Fibroblast of mammary gland (primary cell): ENCODE measurements at places on chromosomes 3 and 15.

- DNase-seq: no peak
Measured at GRCh38 chr3:72232331-72232730, 447.4 kb upstream of the PROK2 start.

- DNase-seq: no peak
Measured at GRCh38 chr15:23690015-23690414, 2.9 kb upstream of the NDN start.

GRCh38 chr15:95758851-95759250, 571.6 kb upstream of the NR2F2 start:
- no peak for DNase-seq

- DNase-seq: no peak
Measured at GRCh38 chr3:25273582-25274171, 154.4 kb upstream of the RARB start.

GRCh38 chr3:37891227-37891626, 29.5 kb downstream of the CTDSPL start:
- DNase-seq: no peak

DNA sequence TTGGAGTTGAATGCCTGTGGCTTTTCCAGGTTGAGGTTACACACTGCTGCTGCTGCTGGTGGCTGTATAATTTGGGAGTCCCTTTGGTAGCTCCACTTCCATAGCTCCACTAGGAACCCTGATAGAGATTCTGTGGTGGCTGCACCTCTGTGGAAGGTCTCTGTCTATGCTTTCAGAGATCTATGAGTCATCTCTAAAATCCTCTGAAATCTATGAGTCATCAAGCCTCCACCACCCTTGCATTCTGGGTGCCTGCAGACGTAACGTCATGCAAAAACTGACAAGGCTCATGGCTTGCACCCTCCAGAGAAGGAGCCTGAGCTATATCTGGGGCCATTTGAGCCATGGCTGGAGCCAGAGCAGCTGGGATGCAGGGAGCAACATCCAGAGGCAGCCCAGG, 1037.0 kb upstream of the CFAP20DC start:
- peak; percentile 46 for DNase-seq

DNA sequence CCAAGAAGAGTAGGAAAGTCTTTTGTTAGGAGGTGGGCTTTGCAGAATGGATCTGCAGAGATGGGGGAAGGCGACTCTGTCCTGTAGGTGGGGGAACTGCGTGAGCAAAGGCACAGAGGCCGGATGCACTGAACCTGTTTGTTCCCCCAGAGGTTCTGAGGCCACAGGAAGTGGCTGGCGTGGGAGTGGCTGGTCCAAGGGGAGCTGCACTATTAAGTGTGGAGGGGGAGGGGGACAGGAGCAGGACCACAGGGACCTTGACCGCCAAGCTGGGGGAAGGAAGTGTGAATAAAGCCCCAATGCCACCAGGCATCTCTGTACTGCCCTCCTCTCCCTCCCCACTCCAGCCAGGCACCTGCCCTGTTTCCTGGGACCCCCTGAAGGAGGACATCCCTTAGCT, 51.8 kb downstream of the CYP11A1 start:
- no peak for DNase-seq

DNA sequence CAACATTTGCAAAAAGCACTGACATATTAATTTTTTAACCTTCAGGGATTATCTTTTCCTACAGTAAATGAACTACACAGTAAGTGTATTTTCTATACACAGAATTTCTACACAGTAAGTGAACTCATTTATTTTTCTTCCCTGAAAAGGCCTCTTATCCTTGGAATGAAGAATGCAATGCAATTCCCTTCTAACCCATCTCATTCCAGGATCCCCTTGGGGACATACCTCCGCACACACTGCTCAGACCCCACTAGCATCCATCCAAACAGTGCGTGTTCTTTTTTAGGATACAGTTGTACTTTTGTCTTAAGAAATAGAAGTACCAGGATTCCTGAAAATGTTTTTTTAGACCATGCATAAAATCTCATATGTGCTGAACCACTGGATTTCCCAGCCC, 152.8 kb downstream of the UACA start:
- no peak for DNase-seq

- DNase-seq: no peak
Measured at GRCh38 chr15:67401336-67401735, 119.6 kb upstream of the C15orf61 start.

DNA sequence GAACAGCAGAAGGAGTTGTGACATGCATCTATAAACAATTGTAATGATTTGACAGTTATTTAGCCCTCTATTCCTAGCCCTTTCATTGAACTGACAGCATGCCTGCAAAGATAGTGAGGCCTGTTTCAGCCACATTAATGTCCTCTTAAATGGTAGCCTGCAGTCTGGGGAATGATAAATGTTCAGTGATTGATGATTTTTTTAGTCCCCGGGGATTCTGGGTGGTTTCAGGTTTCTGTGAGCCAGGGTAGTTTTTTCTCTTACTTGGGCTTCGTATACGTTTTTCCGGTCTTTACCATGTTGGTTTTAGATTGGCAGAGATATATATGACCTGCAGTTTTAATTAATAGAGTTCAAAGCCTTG, 172.0 kb downstream of the TCF12 start:
- DNase-seq: peak; percentile 20

GRCh38 chr15:100201376-100202280, 140.1 kb downstream of the ADAMTS17 start:
- DNase-seq: no peak

GRCh38 chr3:143060906-143061305, 58.7 kb upstream of the CHST2 start:
- peak; percentile 31 for DNase-seq

DNA sequence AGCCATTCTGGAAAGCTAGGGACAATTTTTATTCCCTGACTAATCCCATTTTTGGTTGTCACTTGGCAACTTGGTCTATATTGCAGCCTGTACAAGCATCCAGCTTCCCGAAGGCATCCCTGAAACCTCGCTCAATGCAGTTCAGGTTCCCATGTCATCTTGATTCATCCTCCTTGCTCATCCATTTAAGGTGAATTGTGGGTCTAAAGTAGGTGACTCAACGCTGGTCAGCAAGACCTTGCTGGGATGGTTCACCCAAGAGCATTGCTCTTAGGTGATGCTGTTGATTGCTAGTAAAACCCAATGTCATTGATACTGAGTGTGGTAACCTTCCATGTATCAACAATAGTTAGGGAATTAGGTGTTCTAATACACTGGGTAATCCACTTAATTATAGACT, 13.1 kb upstream of the RAB8B start:
- peak; percentile 61 for DNase-seq

DNA sequence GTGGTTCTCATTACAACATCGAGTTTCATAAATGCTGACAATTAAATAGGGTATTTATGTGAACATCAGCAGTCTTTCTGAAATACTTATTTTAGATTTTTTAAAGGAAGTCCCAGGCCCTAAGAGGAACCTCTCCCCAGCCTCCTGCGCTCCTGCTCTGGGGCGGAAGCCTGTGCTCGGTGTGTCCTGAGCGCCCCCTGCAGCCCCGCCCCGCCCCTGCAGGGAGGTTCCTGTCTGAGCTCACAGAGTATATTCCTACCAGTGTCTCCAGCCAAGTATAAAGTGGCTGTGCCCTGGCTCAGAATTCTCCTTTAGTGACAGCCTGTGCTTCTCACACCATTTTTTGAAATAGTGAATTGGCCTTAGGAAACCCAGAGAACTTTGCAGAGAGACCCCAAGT, 567.9 kb downstream of the GOLGA6L6 start:
- DNase-seq: no peak

- no peak for DNase-seq
Measured at GRCh38 chr3:88010810-88011209, 48.0 kb downstream of the CGGBP1 start.

DNA sequence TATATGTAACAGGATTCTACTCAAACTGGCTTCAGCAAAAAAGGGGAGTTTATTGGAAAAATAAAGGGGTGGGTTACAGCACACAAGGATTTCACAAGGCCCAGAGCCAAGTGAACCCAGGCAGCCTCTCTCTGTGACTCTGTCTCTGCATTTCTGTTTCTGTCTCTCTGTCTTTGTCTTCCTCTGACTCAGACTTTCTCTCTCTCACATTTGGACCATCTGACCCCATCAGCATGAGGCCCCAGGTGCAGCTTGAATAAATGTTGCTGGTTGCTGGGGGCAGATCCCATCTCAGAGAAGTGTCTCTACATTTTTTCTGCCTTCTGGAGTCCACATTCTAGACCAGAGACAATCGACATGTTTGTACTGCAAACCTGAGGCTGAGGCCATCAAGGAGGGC, 45.0 kb downstream of the RPLP1 start:
- no peak for DNase-seq

DNA sequence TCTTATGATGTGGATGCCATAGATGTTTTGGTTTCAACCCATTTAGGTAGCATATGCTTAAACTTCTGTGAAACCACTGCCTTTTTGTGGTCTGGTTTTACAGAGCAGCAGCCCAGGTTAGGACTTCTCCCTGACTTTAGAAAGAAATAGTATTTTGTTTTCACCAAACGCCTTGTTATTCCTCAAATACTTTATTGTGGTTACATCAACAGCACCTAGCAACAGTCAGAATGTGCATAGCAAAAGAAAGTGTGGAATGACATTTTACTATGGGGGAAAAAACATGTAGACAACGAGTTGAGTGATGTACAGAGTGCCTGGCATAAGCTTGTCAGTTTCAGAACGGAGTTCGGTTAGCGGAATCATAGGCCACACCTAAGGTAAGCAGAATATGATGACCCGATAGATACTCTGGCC, 159.2 kb downstream of the TPRG1 start:
- no peak for DNase-seq

DNA sequence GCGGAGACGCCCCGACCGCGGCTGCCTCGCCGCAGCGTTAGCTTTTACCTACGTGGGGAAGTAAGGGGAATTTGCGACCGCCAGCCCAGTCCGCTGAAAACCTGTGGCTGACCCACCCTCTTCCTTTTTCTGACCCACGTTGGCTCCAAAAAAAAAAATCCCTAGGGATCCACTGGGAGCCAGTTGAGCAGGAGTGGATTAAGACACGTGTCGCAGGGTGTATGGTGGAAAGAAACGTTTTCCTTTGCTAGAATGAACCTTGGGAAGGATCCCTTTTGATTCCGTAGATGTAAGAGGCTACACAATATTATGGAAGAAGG, 575 bp upstream of the PCYT1A start:
- DNase-seq: peak; percentile 61

DNA sequence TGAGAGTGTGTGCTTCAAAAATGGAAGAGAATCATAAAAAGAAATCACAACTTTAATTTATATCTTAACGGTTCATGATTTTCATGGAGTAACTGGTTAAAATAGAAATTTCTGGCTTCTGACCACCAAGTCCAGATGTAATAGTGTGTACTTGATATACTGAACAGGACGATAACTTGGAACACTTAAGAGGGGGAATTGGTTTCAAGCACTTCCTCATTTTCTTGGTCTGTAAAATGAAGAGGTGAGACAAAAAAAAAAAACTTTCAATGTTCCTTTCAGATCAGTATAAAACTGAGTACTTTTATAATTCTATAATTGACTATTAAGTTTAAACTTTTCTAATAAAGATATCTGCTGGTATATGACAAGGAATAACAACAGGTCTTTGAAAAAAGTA, 64.0 kb upstream of the TRA2B start:
- no peak for DNase-seq

GRCh38 chr15:51121118-51121517, 26.4 kb upstream of the TNFAIP8L3 start:
- peak; percentile 99 for DNase-seq

GRCh38 chr3:12408984-12409683, 75.1 kb upstream of the TSEN2 start:
- DNase-seq: no peak

- no peak for DNase-seq
Measured at GRCh38 chr3:126836220-126836860, 132.3 kb downstream of the CHCHD6 start.

DNA sequence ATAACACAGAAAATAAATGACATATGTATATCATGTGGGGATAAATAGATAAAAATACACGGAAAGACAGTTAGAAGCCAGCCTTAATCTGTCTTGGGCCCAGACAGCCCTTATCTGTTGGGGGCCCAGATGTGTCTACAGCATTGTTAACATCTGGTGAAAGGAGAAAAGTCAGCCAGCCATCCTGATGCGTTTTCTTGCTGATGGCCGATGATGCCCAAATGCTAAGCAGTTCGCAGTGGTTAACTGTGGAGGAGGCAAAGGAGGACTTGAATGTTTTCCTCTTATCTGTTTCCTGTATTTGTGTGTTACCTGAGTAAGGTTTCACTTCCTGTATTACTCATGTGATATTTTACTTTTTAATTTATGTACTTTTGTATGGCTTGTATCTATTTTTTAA, 46.2 kb downstream of the NOX5 start:
- no peak for DNase-seq

GRCh38 chr15:36682101-36682500, 102.7 kb downstream of the CDIN1 start:
- peak; percentile 31 for DNase-seq

- no peak for DNase-seq
Measured at GRCh38 chr15:43928152-43928551, 101.3 kb downstream of the WDR76 start.

DNA sequence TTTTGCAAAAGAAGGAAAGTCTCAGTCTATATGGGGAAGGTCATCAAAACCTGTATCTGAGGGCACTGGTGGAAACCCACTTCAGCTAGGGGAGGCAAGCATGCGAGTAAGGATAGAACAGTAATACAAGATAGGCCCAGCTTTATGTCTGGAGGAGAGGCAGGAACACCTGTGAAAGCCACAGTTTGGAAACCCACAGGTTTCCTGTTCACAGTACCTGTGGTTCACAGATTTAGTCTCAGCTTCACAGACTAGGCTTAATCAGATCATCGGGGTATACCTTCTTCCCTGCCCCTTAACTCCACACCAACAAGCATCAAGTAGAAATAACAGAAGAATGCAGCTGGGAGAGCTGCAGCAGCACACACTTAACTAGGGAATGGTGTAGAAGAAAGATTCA, 36.2 kb downstream of the C2CD4B start:
- no peak for DNase-seq

DNA sequence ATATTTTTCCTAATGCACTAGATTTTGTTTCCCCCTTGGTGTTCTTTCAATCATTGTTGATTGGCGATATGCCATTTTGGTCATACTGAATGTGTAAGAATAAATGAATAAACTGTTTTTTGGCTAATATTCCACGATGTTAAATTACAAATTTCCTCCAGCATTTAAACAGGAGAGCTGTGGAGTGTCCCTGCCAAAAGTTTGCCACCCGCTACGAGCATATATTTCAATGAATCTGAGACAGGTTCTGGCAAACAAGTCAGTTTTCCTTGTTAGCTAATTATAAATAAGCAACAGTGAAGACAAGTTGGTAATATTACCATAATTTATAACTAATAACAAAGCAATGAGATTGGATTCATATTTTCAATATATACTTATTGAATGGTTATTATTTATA, 777.6 kb downstream of the ROBO1 start:
- DNase-seq: no peak

DNA sequence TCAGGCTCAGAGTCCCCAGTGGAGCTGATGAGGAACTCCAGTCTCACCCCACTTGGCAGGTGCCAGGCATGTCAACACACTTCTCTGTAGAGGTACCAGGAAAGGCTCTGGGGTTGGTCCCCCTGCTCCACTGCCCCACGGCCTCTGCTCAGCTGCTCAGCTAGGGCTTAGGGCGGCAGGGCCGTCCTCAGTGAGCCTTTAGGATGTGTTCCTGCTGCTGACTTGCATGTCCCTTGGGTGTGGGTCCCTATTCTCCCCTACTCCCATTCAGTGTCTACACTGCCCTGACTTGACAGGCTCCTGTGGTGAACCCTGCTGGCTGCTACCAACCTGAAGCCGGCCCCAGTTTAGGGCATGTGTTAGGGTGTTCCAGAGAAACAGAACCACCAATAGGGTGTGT, 17.9 kb upstream of the POLG start:
- no peak for DNase-seq

GRCh38 chr3:122581622-122582021, 4.2 kb downstream of the PARP15 start:
- DNase-seq: no peak
